ENCODE measurements at places on chromosomes 13 and 19.

GRCh38 chr13:29943686-29944085 is 93.3 kb upstream of the UBL3 start:
- DNase-seq = no peak

- no peak for DNase-seq
Observed at GRCh38 chr13:98398581-98398980, 178.3 kb downstream of the STK24 start.

DNA sequence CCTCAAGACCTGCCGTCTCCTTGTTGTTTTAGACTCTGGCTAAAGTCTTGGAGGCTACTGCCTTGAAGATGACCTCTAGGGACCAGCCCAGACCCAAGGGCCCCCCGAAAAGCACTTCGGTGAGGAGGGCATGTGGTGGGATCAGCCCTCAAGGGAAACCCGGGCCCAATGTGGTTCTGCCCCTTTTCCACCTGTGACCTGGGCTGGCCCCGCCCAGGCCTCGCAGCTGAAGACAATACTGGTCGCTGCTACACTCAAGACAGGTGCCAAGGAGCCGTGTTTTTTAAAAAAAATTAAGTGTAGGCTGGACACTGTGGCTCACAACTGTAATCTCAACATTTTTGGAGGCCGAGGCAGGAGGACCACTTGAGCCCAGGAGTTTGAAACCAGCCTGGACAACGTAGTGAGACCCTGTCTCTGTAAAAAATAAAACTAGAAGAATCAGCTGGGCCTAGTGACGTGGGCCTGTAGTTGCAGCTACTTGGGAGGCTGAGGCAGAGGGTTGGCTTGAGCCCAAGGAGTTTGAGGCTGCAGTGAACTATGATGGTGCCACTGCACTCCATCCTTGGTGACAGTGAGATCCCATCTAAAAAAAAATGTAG is 903 bp downstream of the TLE6 start:
- no peak for DNase-seq

- peak; percentile 52 for DNase-seq
Observed at GRCh38 chr19:46265217-46265828, 31.5 kb upstream of the HIF3A start.

GRCh38 chr13:41246969-41247680 is 16.3 kb downstream of the MTRF1 start:
- no peak for DNase-seq

DNA sequence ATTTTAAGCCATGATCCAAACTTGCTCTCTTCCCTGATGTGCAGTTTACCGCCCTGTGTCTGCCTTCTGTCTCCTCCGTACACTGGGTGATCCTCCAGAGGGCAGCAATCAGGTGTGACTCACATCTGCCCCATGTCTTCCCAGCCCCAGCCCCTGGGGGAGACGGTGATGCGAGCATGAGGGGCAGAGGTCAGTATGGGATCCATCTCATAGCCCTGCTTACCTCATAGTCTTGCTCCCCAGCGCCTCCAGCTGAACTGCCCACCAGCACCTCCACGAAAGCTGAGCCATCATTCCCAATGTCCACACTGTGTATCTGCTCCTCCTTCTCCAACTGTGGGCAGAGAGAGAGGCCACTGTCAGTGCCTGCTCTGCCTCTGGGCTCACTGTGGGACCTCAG is 14.6 kb downstream of the XRCC1 start:
- no peak for DNase-seq

DNA sequence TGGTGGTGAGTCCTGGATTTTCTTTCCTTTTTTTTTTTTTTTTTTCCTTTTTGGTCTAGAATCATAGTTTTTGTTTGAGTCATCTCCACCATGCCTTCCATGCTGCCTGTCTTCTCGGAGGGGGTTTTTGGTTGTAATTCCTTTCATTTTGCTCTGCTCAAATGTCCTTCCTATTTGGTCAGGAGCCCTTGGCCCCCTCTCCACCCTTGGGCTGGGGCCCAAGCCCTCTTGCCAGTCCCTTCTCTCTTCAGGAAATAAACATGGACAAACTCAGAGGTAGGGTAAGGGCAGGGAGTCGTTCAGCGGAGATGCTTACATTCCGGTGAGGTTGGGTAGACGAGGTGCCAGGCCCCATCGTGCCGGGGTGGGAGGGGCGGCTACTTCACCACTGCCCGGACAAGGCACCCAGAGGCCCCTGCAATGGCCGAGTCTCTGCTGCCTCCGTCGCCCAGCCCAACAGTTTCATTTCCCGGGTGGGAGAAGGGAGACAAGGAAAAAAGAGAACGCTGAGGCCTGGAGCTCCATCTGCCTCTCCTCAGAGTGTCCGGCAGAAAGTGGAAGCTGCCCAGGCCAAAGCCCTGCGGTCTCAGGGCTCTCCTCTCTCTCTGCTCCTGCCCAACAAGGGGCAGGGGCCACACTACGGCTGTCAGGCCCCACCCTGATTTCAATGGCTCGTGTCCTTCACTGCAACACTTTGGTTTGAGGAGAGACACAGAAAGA is 12.7 kb downstream of the ZNF574 start:
- no peak for DNase-seq

DNA sequence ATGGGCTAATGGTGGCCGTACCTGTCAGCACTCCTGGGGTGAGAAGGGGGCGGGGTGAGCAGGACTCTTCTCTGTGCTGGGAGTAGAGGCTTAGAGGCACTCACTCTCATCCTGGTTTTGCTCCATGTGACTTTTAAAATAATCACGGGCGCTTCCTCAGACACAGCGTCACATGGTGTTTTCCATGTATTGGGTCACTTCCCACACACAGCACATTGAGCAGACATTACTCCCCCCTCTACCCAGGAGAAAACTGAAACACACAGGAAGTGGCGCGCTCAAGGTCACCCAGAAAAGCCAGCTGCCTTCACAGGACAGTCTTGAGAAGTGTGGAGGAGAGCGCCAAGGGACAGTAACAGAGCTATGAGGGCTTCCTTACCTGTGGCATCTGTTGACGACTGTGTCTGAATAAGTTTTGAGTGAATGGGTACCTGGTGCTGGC is 23.2 kb downstream of the SPATA13 start:
- no peak for DNase-seq

GRCh38 chr13:32426990-32427851 is 709 bp downstream of the N4BP2L1 start:
- peak; percentile 61 for DNase-seq

DNA sequence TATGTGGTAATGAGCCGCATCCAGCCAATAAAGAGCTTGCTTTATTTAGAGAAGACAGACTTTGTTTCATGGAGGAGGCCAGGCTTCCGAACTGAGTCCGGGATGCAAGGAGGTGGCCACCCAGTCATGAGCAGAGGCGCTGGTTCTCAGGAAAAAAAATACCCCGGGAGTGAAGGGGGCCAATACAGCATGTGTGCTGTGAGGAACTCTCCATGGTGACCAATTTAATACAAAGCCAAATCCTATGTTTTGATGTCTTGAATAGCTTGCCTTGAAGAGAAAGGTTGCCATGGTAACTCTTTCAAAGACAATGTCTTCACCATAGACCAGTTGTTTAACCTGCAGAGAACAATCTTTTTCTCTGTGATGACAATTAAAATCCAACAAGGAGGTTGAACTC is 43.4 kb upstream of the PDCD5 start:
- no peak for DNase-seq

DNA sequence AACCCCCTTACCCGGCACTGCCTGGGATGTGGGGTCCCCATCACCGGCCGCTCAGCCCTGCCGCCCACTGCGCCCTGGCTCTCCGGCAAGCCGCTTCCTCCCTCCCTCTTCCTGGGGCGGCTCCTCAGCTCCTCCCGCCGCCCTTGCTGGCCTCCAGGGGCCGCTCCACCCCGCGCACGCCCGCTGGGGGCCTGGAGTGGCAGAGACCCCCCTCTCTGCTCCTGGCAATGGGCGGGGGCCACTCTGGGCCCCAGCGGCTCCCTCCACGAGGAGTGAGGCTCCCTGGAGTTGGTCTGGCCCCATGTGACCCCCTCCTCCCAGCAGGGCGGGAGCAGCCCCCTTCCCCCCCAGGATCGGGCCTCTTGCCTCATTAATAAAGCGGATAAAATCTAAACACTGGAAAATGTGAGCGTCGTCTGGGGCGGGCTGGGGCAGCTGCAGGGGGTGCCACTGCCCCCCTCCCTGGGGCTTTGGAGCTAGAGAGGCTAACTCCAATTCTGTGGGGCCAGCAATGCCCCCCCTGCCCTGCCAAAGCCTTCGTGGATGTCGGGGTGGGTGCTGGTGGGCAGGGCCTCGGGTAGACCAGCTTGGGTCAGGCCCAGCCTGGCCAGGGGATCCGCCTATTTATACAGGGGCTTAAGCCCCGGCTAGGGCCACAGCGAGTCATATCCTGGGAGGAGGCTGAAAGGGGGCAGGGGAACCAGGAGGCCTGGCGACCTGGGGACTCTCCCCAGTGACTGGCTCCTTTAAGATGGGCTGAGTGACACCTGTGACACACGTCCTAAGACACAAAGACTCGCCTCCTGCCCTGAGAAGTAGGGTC is at the start of gene PTGER1:
Gene PTGER1 (minus strand): TSS at position 104 of the 823 bp plus-strand sequence. CDS start 1,034 bp downstream, outside the sequence.
- DNase-seq = no peak

GRCh38 chr19:23436944-23437343 is 41.7 kb upstream of the ZNF91 start:
- no peak for DNase-seq

DNA sequence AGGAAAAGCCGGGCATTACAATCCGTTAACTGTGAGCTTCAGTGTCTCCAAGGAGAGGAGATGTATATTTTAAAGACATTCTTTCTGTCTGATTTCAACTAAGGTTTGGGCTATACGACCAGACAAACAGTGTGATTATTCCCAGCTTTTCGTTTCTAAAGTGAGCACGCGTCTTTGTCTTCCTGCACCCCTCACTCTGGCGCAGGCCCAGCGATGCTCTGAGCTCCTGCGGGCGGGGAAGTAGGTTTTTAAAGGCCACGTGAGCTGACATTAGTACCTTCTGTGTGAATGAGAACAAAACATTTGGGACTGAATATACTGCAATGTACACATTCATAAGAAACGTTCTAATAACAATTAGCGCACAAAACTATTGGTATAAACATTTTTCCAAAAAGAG is 15.3 kb upstream of the RANBP3 start:
- no peak for DNase-seq

GRCh38 chr19:9768175-9769112 is at the start of gene ZNF846:
Gene ZNF846 (minus strand): TSS chr19:9768738. CDS start chr19:9764950, 3,788 bp downstream.
- peak; percentile 93 for DNase-seq

DNA sequence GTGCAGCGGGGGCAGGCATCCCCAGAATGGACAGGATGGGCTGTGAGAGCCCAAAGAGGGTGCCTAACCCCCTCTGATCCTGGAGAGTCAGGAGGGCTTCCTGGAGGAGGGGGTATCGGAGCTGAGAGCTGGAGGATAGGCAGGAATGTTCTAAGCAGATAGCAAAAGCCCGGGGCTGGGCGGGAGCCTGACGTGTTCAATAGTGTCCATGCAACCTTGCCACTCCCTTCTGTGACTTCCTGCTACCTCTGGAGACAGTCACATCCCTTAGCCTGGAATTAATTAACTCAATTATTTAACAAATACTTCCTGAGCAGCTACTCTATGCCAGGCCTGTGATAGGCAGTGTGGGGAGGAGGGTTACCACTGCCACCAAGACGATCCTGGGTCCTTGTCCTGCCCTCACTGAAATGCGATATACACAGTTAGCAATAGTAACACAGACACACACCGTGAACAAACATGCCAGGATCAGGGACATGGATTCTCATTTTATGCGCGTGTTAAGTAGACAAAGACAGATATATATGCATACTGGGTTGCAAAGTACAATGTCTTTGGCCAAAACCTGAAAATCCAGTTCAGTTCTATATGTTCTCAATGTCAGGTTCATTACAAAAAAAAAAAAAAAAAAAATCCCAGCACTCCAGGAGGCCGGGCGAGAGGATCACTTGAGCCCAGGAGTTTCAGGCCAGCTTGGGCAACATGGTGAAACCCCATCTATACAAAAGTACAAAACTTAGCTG is 10.7 kb downstream of the AP2S1 start:
- DNase-seq = no peak

DNA sequence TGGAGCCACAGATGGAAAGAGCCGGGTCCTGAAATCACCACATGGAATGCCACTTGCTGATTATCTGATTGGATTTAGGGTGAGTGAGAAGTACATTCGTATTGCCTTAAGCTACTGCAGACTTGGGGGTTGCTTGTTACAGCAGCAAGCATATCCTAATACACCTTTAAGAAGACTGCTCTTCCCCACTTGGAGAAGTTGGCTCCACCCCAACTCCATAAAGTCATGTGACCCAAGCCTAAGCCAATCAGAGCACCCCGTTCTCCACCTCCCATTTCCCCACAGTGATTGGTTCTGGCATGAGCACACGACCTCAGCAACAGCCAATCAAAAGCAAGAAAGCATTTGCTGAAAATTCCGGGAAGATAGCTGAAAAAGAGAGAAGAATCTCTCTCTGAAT is 23.1 kb downstream of the CACNA1A start:
- no peak for DNase-seq

- no peak for DNase-seq
Observed at GRCh38 chr19:17210296-17210695, 4.9 kb upstream of the USE1 start.

GRCh38 chr19:38389101-38389925 is 816 bp downstream of the SPRED3 start:
- DNase-seq = no peak

- DNase-seq = peak; percentile 40
Observed at GRCh38 chr19:35549174-35549788, 3.9 kb downstream of the TMEM147 start.

- no peak for DNase-seq
Observed at GRCh38 chr13:18212873-18213272, 968.8 kb downstream of the TUBA3C start.

DNA sequence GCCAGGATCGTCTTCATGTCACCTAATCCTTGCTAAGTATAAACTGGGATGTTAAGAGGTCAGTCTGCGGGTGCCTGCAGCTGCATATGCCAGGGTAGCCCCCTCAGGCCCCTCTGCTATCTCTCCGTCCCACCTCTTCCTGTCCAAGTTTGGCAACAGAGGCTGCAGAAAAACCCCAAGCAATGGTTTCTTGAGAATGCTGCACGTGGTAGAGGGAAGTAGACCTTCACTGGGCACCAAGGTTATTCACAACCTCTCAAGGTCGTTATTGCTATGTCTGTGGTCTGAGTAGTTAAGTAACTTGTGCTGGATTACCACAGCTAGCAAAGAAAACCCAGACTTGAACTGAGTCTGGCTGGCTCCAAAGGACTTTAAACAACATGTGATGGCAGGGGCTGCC is 77.9 kb upstream of the XPO4 start:
- DNase-seq = no peak

DNA sequence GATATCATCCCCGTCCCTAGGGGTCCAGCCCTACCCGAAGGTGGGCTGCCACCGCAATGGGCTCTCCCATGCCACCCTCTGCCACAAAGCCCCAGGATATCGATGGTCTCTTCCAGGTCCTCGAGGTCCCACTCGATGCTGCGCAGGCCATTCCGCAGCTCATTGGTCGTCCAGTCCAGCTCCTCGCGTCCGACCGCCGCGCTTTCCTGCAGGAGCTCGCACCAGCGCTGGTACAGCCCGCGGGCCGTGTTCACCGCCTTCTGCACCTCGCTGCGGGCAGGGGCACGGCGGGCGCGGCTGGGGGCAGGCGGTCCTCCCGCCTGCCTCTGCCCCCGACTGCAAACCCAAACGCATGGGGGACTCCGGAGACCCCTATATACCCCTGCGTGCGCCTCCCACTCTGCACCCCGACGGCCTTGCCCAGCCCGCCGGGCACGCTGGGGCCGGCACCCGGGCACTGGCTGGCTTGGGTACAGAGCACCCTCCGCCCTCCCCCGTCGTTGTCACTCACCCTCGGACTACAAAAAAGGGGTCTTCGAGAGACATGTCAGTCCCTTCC is 468 bp downstream of the STX10 start:
- DNase-seq = no peak

GRCh38 chr19:55256562-55257460 is 2.0 kb downstream of the PPP6R1 start:
- no peak for DNase-seq
